ENCODE measurements at places on chromosomes 7 and 10.

GRCh38 chr7:135710417-135711138 lies 17.4 kb downstream of the SLC13A4 start:
- no peak for DNase-seq

GRCh38 chr10:106078895-106079576 lies 1085.5 kb downstream of the SORCS1 start:
- DNase-seq, result no peak

DNA sequence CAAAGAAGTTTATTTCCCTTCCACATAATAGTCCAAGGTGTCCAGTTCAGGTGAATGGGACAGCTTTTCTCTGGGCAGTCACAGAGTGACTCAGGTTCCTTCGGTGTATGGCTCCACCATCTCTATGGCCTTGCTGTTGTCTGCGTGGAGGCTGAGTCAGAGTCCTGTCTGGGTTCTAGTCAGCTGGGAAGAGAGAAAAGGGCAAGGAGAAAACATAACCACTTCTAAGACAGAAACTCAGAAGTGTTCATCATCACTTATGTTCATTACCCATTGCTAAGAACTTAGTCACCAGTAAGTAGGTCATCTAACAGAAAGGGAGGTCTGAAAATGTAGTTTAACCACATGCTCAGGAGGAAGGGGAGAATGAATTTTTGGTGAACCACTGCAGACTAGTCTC lies 32.4 kb upstream of the CCDC7 start:
- no peak for DNase-seq

GRCh38 chr7:585229-585711 lies 65.6 kb upstream of the PDGFA start:
- DNase-seq, result no peak

DNA sequence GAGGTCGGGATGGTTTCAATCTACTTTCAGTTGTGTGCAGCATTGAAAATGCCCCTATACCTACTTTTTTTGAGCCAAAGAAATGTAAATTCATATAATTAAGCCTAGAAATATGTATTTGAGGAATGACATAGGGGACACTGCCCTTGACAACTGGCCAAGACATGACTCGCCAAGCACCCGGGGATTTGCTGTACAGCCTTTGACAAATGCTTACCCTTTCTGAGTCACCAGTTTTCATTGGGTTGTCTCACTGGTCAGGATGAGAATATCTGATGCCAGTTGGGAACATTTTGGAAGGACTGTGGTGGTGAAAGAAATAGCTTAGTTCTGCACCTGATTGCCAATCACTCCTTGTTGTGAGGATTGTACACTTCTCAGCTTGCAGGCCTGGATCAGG lies 166.8 kb upstream of the HABP2 start:
- DNase-seq, result no peak

DNA sequence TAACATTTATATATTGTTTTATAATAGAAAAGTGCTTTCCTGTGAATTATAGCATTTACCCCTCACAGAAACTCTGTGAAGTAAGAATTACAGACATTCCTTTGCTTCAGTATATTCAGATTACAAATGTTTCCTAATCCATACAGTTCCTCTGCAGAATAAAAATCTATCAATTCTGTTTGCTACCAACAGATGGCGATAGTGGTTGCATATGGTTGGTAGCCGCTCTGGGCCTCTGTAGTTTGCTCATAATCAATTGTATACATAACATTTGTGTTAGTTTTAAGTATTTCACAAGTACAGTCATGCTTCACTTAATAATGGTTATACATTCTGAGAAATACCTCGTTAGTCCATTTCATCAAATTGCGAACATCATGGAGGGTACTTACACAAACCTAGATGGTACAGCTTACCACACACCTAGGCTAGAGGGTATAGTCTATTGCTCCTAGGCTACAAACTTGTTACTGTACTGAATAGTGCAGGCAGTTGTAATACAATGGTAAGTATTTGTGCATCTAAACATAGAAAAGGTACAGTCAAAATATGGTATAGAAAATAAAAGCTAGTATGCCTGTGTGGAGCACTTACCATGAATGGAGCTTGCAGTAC lies 94.4 kb upstream of the STEAP4 start:
- DNase-seq, result peak; percentile 3

DNA sequence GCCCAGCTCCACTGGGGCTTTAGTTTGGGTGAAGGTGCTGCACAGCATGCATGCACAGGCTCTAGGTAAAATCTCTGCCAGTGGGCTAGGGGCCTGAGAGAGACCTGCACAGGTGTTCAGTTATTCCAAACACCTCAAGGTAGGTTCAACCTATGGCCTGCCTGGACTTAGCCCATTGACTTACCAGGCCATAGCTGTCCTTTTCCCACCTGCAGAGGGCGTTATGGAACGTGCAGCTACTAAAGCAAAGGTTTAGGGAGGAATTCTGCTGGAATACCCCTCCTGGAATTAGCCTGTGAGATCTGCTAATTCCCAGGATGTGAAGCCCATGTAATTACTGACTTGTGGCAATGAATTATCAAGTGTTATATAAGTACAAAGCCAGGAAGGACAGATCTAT lies 3.6 kb downstream of the VWC2 start:
- DNase-seq, result no peak

- DNase-seq, result no peak
Observed at GRCh38 chr10:101818872-101819633, 809 bp upstream of the OGA start.

GRCh38 chr7:111660478-111660877 lies 98.2 kb upstream of the IMMP2L start:
- no peak for DNase-seq

DNA sequence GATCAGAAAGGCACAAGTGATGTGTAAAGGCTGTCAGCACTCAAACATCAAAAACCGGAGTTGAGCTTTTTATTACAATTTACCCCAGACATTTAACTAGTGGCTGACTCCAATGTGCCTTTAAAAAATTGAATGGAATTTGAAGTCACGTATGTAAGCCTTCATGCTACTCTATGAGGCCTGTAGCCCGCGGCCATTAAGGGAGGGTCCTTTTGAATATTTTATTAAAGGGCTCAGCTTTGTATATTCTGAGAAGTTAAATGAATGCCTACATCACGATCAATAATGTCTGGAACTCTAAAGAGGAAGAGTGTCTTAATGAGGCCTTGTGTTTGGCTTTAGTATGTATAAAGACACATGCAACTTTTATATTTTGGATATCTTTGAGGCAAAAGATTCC lies 916.6 kb upstream of the CELF2 start:
- no peak for DNase-seq

- DNase-seq, result peak; percentile 13
Observed at GRCh38 chr10:34046506-34047034, 712.1 kb upstream of the NRP1 start.

GRCh38 chr10:114726820-114727271 lies 68.8 kb upstream of the ABLIM1 start:
- no peak for DNase-seq

GRCh38 chr10:86253091-86254072 lies 113.2 kb downstream of the GRID1 start:
- no peak for DNase-seq

DNA sequence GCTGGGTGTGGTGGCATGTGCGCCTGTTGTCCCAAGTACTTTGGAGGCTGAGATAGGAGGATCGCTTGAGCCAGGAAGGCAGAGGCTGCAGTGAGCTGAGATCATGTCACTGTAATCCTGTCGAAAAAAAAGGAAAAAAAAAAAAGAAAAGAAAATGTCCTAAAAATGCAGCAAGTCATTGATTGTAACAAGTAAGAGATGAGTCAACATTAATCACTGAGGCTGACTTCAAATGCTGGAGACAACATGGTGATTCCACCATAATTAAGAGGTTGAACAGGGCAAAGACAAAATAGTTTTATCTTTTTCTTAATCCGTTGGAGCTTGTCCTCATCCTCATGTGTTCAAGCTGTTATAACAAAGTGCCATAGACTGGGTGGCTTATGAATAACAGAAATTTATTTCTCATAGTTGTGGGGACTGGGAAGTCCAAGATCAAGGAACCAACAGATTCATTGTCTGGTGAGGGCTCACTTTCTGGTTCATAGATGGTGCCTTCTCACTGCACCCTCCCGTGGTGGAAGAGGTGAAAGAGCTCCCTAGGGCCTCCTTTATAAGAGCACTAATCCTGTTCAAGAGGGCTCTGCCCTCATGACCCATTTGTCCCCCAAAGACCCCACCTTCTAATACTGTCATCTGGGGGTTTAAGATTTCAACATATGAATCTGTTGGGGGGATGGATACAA lies 60.3 kb downstream of the TBXAS1 start:
- no peak for DNase-seq

DNA sequence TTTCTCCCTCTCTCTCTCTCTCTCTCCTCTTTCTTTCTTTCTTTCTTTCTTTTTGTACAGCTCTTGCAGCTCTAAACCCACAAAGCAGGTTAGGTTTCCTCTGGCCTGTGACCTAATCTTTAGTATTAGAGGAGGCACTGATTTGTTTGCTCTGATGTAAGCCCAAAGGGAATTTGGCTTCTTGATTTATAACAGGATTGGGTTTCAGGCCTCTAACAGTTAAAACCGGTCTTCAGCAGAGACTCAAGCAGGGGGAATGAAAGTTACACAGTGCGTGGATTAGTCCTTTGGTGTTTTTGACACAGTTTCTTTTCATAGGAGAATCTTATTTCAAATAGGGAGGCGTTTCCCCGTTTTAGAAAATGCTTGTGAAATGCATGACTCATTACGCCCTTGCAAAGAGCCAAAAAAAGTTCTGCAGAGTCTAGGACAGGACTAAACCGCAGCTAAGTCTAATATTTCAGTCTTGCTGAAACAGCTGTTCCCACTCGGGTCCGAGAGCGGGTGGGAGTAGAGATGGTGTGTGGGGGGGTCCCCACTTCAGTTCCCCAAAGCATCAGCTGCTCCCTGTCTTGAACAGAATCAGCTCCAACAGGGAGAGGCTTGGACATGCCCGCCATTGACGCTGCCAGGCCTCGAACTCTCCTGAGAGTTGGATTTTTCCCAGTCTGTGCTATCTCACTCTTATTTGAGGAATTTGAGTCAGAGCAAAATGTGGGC lies 296.5 kb upstream of the PITRM1 start:
- DNase-seq, result no peak

- DNase-seq, result no peak
Observed at GRCh38 chr7:128270826-128271272, 29.8 kb downstream of the LEP start.

- DNase-seq, result no peak
Observed at GRCh38 chr10:3067859-3068179, 471 bp downstream of the PFKP start.

DNA sequence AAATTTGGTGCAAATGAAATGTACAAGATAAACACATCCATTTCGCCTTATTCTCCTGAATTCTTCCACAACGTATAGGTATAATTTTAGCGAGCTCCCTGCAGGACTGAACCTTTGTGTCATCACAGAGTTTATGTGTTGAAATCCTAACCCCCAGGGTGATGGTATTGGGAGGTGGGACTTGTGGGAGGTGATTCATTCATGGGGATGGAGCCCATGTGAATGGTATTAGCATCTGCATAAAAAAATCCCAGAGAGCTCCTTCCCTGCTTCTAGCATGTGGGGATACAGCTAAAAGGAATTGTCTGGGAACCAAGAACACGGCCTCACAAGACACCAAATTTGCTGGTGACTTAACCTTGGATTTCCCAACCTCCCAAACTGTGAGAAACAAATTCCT lies 741.4 kb upstream of the VSTM2A start:
- no peak for DNase-seq

DNA sequence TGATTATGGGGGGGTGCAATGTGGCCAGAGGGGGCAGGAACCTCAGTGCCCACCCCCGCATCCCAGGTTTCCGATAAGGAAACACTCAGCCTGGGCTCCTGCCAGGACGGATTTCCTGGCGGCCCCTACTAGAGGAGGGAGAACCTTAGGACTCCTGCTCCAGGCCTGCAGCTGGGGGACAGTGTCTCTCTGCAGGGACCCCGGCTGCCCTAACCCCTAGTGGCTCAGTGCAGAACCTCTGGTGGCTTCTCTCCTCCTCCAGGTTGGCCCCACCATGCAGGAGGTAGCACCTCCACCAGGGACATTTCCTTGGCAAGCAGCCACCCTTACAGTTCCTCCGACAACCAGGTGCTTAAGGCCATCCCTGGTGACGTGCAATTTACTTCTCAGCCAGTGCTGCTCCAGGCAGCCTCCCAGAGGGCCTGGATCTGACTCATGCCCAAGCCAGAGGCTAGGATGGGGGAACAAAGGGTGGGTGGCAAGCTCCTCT lies 31.9 kb downstream of the SH2B2 start:
- no peak for DNase-seq

- DNase-seq, result no peak
Observed at GRCh38 chr10:77230194-77230593, 407.4 kb downstream of the KCNMA1 start.

GRCh38 chr7:98366562-98366938 lies 34.3 kb downstream of the BAIAP2L1 start:
- no peak for DNase-seq

GRCh38 chr10:71627230-71627939 lies 92.2 kb downstream of the C10orf105 start:
- no peak for DNase-seq

GRCh38 chr10:4984971-4985594 lies 18.6 kb downstream of the AKR1C2 start:
- DNase-seq, result no peak

DNA sequence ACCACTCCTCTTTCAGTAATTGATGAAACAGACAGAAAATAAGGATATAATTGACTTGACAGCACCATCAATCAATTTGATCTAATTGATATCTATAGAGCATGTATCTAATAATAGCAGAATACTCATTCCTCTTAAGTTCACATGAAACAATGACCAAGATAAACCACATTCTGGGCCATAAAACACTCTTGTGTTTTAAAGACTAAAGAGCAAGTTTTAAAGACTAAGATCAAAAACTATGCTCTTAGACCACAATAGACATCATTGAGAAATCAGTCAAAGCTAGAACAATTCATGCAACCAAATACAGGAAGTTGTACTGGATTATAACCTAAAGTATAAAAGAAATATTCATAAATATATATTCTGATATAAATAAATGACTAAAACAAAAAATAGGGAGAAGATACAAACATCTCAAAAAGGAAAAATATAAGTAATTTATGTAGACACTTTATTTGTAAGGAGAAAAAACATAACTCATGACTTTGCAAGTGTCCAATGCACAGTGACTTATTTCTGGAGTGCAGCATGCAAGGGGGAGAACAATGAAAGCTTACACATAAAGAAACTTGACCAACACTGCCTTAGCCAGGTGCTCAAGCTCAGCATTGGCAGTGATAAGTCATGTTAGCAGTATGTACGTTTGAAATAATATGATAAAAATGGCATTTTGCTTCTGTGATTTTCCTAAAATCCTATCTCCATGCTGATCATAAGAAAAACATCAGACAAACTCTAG lies 312.7 kb upstream of the IGFBP3 start:
- no peak for DNase-seq

- no peak for DNase-seq
Observed at GRCh38 chr10:116670706-116671105, 50.0 kb downstream of the PNLIPRP2 start.

DNA sequence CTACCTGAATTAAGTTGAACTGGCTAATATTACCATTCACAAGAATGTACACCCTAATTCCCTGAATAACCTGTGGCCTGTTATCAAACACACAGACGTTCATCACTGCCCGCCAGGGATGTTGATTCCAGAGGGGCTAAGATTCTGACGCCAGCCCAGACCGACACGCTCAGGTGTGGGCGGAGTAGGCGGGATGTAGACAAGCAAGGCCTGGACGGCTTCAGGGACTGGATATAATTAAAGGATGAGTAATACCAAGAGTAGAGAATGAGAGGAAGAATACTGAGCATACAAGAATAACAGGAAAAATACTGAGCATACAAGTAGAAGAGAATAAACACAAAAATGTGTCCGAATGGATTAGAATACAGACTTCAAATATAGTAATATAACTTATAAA lies 29.0 kb downstream of the CUBN start:
- no peak for DNase-seq

- DNase-seq, result peak; percentile 41
Observed at GRCh38 chr10:86757113-86757972, 924 bp downstream of the BMPR1A start.
